ENCODE measurements at places on chromosomes 13 and 19.

DNA sequence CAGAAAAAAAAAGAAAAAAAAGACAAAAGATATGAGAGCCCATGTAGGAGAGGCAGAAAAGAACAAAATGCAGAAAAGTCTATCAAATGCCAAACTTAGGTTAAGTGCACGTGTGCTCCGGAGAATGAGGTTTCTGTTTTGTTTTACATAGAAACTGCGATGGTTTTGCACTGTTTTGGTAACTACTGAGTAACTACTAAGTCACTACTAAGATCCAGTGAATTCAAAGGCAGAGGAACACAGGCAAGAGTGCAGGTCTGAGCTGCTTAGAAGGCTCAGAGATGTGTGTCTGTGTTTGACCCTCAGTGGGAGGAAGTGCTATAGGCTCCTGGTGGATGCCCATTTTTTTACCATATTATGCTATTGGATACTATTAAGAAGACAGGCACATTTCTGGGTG, 299.3 kb downstream of the NDFIP2 start:
- DNase-seq = no peak

- DNase-seq = no peak
These were observed 39.2 kb upstream of the CSNK1A1L start for GRCh38 chr13:37144661-37145060.

- DNase-seq = no peak
These were observed 1052.0 kb downstream of the DIAPH3 start for GRCh38 chr13:59111751-59112171.

DNA sequence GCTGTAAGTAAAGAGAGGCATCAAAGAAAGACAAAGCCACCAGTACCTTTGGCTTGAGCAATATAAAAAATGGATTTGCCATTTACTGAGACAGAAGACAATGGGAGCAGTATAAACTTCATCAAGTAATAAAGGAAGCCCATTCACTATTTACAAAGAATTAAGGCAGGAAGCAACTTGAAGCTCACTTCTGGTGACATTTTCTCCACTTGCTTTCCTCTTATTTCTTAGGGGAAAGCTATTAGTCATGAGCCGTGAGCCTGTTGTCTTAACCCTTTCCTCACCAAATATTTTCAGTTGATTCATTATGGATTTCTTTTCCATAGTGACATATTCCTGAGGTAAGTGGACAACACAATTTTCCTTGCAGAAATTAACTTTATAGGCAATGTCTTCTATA, 156.8 kb downstream of the DNAJC3 start:
- no peak for DNase-seq

GRCh38 chr19:49704888-49705642, 14.1 kb downstream of the CPT1C start:
- no peak for DNase-seq

GRCh38 chr13:101258071-101258470, 158.2 kb downstream of the NALCN start:
- DNase-seq = peak; percentile 11

DNA sequence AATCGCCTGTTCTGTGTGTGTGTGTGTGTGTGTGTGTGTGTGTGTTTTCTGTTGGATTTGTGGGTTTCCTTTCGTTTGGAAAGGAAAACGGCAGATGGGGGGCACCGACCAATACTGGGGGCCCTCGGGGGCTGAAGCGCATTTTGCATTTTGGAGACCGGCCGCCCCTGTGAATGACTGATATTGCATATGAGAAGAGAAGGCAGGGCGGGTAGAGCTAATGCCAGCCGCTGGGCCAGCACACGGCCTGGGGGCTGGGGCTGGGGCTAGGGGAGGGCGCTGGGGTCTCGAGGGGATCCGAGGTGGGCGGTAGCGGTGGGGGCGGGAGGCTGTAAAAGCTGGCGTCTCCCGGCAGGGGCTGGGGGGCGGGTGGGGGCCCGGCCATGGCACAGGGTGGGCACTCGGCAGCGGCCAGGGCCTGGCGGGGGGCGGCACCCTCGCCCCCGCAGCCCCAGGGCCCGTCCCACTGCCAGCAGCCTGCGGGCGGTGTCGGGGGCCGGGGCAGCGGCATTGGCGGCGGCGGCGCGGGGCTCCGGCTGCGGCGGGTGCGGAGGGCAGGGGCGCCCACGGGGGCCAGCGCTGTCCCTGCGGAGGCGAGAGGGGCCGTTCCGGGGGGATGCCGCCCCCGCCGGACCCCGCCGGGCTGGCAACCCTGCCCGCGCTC, 11.2 kb downstream of the ANO8 start:
- no peak for DNase-seq

GRCh38 chr19:50377051-50377461, 799 bp downstream of the NR1H2 start:
- DNase-seq = peak; percentile 69

DNA sequence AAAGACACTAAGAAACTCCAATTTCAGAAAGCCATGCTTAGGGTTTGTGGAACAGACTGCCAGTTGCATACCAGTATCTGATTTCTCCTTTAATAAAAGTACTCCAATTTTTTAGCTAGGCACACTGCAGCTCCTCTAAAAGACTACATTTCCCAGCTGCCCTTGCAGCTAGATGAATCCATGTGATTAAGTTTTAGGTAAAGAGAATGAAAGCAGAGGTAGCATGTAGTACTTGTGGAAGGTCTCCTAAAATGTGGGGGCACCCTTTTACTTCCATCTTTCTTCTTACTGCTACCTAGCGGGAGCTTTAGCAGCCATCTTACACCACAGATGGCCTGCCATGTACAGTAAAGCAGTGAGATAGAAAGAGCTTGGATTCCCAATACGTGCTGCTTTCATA, 33.0 kb upstream of the TSC22D1 start:
- no peak for DNase-seq

DNA sequence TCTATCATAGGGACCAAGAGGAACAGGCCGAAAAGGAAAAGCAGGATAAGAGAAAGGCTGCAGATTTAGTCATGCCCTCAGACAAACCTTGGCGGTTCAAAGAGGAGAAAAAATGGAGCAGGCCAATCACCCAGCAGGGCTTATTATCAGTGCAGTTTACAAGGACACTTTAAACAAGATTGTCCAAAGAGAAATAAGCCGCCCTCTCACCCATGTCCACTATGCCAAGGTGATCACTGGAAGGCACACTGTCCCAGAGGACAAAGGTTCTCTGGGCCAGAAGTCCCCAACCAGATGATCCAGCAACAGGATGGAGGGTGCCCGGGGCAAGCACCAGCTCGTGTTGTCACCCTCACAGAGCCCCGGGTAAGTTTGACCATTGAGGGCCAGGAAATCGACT, 8.3 kb upstream of the REX1BD start:
- DNase-seq = no peak

Measured in CD4-positive, alpha-beta T cell treated with Interferon alpha-2 for 1 hour (primary cell).